ENCODE measurements at places on chromosomes 1 and 21.

DNA sequence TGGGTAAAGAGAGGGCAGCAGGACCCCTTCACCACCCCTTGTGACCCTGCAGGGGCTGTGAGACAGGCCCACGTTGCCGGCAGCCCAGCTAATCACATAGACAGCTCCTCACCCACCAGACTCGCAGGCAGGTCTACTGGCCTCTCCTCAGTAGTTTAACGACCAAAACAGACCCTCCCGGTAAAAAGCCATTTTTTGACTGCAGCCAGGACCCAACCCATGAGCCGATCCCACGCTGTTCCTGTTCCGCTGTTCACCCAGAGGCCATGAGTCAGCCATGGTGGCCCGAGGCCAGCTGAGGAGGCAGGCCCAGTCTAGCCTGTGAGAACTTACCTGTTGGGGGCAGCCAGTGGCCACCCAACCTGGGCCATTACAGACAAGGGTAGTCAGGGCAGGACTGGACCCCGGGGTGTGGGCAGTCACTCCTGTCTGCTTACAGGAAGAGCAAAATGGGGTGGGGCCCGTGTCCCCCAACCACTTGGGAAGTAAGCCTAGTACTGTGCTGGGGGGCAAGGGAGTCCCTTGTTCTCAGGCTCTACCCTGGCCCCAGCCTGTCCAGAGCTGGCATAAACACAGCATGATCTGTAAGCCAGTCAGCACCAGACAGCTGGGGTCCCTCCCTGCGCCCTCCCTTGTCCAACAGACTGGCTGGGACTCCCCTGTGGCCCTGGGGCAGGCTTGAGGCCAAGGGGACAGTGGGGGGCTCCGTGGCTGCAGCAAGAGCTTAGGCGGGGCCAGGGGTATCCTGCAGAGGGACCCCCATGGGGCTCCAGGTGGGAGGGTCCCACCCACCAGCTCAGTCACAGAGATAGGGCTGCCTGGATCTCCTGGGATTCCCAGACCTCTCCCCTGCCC, 61.9 kb downstream of the WNT9A start:
- no peak for DNase-seq

DNA sequence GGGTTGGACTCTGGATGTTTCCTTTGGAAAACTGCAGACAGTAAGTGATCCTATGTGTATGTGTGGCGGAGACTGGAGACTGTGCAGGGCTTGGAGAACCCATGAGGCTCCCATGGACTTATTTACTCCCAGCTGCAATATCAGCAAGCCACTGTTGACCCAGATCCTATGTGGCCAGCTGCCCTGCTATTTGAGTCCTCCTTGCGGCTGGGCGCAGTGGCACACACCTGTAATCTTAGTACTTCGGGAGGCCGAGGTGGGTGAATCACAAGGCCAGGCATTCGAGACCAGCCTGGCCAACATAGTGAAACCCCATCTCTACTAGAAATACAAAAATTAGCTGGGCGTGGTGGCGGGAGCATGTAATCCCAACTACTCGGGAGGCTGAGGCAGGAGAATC, 83.5 kb downstream of the TLR5 start:
- DNase-seq: no peak

DNA sequence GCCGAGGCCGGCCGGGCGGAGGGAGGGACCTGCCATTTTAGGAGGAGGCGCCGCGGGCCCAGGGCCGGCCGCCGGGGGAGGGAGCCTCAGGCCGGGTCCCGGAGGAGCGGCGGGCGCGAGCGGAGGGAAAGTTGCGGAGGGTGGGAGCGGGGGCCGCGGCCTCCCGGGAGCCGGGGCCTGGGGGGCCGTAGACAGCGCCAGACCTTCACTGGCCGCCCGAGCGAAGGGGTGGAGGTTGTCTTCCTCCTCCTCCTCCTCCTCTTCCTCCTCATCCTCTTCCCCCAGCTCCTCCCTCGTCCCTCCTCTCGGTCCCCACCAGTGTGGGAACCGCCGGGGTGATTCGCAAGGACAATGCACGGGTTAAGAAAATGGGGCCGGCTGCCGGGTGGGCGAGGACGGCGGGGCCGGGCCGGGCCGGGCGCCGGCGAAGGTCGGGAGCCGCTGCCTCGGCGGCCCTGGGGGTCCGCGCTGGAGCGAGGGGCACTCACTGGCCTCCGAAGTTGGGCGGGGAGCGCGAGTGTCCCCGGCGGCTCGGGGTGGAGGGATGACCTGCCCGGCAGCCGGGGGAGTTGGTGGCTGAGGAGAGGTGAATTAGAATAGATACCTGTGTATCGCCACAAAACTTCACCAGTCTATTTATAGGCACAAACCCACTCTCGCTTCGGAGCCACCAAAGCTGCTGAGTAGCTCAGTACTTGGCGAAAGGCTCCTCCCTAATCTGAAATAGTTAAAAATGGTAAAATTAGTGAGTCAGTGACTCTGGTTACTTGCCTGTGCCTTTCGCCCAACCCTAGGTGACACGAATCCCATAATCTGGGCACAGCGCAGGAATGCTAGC, 1.3 kb downstream of the DYRK1A start:
- DNase-seq: peak; percentile 7

GRCh38 chr1:12548279-12548972, 69.6 kb downstream of the DHRS3 start:
- no peak for DNase-seq

- DNase-seq: peak; percentile 20
Measured at GRCh38 chr1:13702425-13703127, 2.6 kb downstream of the PRDM2 start.

DNA sequence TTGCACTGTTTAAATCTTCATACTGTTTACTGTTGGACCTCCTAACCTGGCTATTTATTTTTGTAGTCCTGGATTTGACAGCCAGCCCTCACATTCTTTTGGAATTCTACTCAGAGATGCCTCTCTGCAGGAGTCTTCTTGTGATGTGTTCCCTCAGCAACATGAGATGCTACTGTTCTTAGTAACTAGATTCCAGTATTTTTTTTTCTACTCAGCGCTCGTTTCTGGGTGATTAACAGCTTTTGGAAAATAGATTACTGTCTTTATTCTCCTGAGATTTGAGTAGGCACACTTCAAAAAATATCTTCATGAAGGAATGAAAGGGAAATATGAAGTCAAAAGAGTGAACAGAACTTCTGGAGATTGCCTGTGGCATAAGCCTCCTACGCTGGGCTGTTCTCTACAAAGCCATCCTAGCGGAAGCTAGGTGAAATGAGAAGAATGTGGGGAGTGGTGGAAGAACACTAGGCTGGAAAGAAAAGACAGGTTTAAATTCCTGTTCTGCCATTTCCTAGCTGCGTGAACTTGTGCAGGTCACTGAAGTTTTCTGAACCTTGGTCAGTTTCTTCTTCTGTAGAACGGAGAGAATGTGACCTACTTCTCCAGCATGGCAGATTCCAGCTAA, 75.9 kb downstream of the LRRC8C start:
- DNase-seq: no peak

- no peak for DNase-seq
Measured at GRCh38 chr1:160071289-160071688, 1.3 kb upstream of the KCNJ10 start.

DNA sequence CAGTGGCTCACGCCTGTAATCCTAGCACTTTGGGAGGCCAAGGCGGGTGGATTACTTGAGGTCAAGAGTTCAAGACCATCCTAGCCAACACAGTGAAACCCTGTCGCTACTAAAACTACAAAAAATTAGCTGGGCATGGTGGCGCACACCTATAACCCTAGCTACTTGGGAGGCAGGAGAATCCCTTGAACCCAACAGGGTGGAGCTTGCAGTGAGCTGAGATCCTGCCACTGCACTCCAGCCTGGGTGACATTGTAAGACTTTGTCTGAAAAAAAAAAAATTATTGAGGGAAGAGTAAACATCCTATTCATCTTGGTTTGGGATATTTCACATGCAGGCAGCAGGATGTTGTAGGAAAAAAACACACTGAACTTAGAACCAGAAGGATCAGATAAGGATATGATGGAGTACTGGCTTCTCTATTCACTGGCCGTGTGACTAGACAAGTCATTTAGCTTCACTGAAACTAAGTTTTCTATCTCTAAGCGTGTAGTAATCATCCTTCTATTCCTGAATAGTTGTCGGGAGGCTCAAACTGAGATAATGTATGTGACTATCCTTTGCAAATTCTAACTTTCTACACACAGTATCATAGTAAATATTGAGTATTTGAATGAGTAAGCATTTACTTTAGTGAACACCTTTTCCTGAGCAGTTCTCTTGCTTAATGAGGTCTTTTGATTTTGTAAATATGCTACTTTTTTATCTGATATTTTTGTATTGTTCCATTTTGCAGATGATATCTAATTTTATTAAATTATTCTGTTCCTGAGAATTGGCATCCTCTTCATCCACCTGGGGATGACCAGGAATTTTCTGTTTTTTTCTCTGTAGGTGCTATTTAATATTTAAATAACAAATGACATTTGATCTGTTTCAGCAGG, 18.2 kb downstream of the CAP1 start:
- no peak for DNase-seq

DNA sequence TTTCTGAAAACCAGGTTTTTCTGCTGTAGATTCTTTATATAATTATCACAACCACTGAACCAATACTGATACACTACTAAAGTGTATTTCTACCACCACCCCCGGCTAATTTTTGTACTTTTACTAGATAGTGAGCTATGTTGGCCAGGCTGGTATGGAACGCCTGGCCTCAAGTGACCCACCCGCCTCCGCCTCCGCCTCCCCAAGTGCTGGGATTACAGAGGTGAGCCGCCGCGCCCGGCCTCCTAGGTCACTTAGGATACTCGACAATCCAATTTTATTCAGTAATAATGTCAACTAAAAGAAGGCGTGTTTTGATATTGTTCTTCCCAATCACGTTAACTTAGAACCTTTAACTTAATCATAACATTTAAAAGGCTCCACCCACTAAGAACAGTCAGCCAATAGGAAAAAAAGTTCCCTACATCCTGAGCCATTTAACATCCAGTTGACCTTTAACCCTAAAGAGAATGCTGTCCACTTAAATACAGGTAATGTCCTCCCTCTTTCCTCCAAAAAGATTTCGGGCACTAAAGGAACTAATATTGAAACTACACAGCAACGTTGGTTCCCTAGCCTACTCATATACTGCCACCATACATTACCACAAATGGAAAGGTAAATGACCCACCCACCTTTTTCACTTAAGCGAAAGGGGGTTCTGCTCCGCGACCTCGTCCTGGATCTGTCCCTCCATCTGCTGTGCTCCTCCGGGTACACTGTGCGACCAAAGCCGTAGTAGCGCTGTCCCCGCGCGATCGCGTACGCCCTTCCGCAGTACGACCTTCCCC, 1.2 kb downstream of the RSRP1 start:
- DNase-seq: no peak

DNA sequence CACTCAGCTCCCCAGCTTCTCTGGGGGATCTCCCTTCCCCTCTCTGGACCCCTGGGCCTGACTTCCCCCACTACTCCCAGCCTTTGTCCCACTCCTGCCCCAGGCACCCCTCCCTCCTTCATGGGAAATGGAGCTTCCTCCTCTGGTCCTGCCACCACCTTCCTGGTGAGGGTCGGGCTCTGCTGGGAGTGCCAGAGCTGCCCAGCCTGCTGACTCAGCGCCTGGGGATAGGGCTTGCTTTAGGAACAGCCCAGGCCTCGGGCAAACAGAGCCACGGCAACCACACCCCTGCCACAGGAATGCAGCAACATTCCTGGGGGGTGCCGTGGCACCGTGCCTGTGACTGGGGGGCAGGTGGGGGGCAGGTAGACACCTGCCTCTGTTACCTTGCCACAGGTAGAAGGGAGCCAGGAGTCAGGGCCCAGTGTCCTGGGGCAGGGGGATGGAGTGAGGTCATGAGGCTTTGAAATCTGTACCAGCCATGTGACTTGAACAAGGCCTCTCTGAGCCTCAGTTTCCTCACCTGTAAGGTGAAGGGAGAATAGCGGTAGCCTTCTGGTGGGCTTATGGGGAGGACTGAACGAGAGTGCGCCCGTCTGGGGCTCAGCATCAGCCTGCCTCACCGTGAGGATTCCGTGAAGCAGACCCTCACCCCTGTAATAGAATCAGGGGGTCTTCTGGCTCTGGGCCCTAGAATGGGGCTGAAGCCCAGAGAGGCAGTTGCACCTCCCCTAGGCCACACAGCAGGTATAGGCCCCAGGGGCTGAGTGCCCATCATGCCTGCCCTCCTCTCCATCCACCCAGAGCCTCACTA, 17.8 kb upstream of the EPHA2 start:
- DNase-seq: no peak

- no peak for DNase-seq
Measured at GRCh38 chr1:31912839-31913239, 25.3 kb downstream of the PTP4A2 start.

DNA sequence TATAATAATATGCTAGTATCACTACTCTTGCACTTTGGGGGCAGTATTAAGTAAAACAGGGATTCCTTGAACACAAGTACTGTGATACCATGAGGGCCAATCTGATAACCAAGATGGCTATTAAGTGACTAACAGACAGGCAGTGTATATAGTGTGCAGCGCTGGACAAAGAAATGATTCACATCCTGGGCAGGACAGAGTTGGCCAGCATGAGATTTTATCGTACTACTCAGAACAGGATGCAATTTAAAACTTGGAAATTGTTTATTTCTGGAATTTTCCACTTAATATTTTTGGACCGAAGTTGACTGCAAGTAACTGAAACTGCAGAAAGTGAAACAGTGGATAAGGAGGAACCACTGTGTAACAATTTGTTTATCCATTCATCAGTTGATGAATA, 74.6 kb downstream of the DNTTIP2 start:
- DNase-seq: no peak

GRCh38 chr1:25648681-25649440, 32.3 kb downstream of the MAN1C1 start:
- no peak for DNase-seq

DNA sequence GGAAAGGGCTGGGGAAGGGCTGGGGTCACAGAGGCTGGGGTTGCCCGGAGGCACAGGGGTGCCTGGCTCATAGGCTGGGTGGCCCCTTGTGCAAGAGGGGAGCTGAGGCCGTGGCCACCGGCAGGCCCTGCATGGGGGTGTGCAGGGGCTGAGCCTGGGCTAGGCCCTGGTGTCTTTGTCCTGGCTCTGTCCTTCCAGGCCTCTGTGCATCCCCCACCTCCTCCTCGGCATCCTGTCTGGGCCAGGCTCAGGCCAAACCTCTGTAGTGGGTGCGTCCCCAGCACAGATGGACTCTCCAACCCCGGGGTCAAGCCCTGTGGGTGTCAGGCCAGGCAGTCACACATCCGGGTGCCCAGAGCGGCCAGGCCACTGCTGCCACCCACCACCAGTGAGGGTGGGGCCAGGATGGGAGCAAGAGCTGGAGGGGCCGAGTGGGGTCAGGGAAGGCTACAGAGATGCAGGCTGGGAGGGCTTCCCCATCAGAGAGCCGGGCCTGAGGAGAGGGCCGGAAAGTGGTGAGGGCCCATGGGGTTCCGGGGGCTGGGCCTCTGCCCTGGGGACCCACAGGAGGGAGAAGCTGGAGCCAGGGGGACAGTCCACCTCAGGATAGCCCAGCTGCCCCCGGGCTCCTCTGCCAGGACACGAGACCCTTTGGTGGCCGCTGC, 19.4 kb downstream of the PANK4 start:
- DNase-seq: no peak

DNA sequence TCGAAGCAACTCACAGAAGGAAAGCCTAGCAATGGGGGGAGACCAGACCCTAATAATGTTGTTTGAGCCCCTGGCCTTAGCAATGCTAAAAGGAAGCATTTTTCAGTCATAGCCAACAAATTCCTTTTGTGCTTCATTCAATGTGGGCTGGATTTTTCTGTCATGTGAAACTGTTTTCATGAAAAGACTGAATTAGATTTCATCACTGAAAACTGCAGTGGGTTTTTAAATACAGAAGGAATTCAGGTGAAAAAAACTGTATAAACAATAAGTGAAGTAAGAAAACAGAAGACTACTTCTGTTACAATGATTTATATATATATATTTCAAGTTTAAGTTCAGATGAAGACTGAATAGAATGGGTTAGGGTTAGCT, 204.8 kb downstream of the SMYD3 start:
- no peak for DNase-seq

GRCh38 chr1:203328714-203329122, 22.2 kb downstream of the FMOD start:
- no peak for DNase-seq

Data from stimulated activated CD4-positive, alpha-beta T cell treated with anti-CD3 and anti-CD28 coated beads, TNF-alpha, amount 100 ng/mL, for 1 hour (primary cell).